ENCODE measurements at places on chromosomes 1 and 21. TPM values are rescaled to one million over a fixed set of nuclear protein-coding genes. Genes with fewer than 3 reads are reported as not detected.

DEPDC1 gene
- 25.3 TPM for total RNA-seq

CDC20 gene
- total RNA-seq = 232 TPM

VASH2 gene
- 0.16 TPM for total RNA-seq

GRCh38 chr1:193905288-193906085, 719.1 kb upstream of the B3GALT2 start:
- H3K4me3 ChIP-seq = no peak overlapping the region
- no peak overlapping the region for H3K27ac ChIP-seq
- no peaks in the 10 kb centered on the region for H3K4me1 ChIP-seq
- no peaks in the 10 kb centered on the region for H3K27me3 ChIP-seq
- no peaks in the 10 kb centered on the region for H3K36me3 ChIP-seq
- DNase-seq = no peak

- H3K36me3 ChIP-seq = no peaks in the 10 kb centered on the region
- peaks cover 10% of the 10 kb centered on the region for H3K27me3 ChIP-seq
- no peak for DNase-seq
- H3K4me3 ChIP-seq = no peak overlapping the region
- no peak overlapping the region for H3K27ac ChIP-seq
These were observed 10.9 kb downstream of the RASSF5 start for GRCh38 chr1:206518206-206518605.

GRCh38 chr1:109282497-109282951, 421 bp downstream of the PSRC1 start:
- H3K4me1 ChIP-seq = peaks cover 34% of the 10 kb centered on the region
- DNase-seq = no peak
- peaks cover 25% of the 10 kb centered on the region for H3K36me3 ChIP-seq
- H3K27ac ChIP-seq = peak overlapping the region; percentile 91
- peak overlapping the region; percentile 99 for H3K4me3 ChIP-seq

DNA sequence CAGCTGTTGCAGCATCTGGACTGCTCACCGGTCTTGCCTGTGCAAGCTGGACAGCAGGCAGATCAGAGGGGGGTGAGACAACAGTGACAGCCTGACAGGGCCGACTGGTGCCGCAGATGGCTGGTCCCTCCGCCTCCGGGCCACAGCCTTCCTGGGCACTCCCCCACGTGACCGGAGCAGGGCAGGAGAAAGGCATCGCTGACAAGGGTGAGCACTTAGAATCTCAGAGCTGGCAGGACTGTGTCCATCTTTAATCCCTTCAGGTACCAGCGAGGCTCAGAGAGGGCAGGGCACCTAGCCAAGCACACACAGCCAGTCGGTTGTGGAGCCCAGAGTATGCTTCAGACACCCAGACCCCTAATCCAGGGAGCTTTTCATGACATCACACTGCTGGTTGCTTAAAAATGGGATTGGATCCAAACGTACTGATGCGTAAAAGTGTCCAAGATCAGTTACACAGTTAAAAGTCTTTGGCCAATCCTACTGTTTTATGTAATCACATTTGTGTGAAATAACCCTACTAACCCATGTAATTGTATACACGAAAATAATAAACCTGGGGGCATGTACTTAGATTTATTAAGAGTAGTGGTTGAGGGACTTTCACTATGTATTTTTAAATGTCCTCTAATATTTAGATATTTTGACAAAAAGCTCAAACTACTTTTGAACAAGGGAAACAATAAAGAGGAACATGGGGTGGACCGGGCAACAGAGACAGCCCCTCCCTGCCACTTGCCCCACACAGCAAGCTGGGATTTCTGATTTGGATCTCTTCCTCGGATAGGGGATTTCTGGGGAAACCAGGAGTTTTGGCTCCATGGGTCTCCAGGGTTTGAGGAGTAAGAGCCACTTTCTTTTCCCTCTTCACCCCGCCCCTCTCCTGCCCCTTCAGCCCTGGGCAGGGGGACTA, 758 bp upstream of the CNTN2 start:
- no peak overlapping the region for H3K27ac ChIP-seq
- no peaks in the 10 kb centered on the region for H3K4me1 ChIP-seq
- no peak overlapping the region for H3K4me3 ChIP-seq
- peaks cover 50% of the 10 kb centered on the region for H3K27me3 ChIP-seq
- DNase-seq = no peak
- no peaks in the 10 kb centered on the region for H3K36me3 ChIP-seq

DNA sequence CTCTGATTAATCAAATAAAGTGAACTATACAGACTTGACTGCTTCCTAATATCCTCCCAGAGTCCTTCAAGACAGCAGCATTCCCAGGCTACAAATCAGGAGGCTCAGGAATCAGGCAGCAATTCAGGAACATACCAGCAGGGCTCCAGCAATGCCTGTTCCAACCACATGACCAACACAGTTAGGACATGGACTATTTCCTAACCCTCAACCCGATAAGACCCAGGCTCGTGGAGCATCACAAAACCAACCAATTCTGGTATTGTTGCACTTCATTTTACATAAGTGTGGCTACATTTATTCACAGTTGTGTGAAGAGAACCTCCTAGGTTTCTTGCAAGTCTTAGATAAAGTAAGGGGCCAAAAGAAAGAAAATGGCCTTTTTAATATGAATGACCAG, 546.2 kb upstream of the ADGRL2 start:
- no peak overlapping the region for H3K27ac ChIP-seq
- H3K4me3 ChIP-seq = no peak overlapping the region
- no peaks in the 10 kb centered on the region for H3K4me1 ChIP-seq
- DNase-seq = no peak

GRCh38 chr1:159653201-159653600, 61.2 kb downstream of the CRP start:
- no peaks in the 10 kb centered on the region for H3K4me1 ChIP-seq
- H3K27me3 ChIP-seq = no peaks in the 10 kb centered on the region
- H3K36me3 ChIP-seq = no peaks in the 10 kb centered on the region
- no peak overlapping the region for H3K27ac ChIP-seq

DNA sequence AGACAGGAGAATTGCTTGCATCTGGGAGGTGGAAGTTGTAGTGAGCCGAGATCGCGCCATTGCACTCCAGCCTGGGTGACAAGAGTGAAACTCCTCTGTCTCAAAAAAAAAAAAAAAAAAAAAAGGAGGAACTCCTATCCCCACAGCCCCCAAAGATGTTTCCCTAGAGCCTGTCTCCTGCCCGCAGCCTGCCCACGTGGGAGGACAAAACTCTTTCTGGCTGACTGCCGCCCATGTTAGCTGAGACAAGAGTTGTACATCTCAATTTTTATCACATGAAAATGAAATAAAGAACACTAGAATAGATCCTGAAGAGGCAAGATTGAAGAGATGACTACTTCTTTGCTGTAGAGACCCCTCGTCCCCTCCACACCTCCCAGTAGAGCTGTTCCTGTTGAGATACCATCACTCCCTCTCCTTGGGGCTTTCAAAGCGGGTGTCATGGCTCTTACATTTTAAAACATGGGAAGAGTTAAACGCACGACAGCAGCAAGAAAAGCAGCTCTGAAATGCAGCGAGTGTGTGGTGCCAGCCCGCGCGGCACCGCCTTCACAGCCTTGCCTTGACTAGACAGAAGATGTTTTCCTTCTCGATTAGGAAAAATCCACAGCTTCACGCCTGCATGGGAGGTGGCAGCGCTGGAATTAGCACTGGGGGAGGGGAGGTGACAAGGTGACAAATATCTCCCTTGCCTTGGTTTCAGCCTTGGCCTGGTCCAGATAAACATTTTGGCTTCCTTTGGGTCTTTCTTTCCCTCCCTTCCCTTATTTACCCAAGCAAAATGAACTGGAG, 253.4 kb upstream of the CSF3R start:
- no peak for DNase-seq
- no peak overlapping the region for H3K4me3 ChIP-seq
- no peaks in the 10 kb centered on the region for H3K36me3 ChIP-seq
- H3K27me3 ChIP-seq = peaks cover 39% of the 10 kb centered on the region
- H3K27ac ChIP-seq = no peak overlapping the region

All from activated CD8-positive, alpha-beta T cell treated with anti-CD3 and anti-CD28 coated beads, Interleukin-2, amount 10 ng/mL, durations not matched to agents 7 days and 5 days (primary cell).